ENCODE measurements at places on chromosomes 16 and 17.

- no peak for DNase-seq
Observed at GRCh38 chr16:77739559-77739892, 17.2 kb downstream of the NUDT7 start.

DNA sequence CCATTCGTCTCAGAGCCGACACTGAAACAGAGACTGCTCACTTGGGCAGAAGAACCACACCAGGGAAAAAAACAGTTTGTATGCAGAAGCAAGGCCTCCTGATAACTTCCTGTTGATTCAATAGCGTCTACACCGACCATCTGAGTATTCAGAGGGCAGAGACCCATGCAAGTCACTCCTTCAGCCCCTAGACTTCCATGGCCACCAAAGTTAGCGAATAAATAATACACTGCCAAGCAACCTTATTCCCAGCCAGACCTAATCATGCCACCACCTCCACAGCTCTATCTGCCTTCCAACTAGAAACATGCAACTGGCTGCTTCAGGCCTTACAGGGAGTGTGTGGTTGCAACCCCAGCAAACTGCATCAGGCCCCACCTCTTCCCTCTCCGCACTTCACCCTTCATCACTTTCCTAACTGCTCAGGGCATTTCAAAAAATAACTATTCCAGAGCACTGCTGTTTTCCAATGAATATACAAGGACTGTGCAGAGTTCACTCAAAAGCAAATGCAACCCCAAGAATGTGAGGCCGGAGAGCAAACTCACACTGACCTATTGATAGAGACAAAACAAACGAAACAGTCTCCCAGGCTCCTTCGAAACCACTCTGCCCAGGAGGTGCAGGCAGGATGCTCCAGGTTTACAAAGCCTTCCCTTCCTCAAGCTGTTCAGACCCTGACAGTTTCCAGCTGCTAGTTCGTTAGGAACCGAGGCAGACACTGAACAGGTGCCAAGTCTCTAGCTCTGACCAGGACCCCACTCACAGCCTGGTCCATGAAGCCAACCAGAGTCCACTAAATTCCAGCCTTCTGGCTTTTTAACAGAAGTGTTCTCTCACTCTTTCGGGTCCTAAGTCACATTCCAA is 3.6 kb downstream of the USP7 start:
- DNase-seq: no peak

DNA sequence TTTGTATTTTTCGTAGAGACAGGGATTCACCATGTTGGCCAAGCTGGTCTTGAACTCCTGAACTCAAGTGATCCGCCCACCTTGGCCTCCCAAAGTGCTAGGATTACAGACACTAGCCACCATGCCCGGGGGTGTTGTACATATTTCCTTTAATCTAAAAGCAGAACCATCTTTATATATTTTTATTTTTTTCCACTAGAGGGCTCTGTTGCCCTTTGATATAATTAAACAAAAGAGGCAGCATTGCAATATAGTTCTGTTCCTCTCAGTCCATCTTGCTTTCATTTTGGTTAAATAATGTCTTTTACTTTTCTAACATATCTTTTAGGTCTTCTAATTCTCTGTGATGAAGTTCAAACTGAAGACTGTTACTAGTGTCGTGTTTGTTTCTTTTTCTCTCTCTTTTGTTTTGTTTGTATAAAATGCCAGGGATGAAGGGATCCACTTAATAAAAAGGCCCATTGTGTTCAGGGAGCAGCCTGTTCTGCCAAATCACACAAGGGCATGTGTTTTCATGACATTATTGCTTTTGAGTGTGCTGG is 23.4 kb downstream of the WWOX start:
- DNase-seq: peak; percentile 21

- no peak for DNase-seq
Observed at GRCh38 chr17:53470626-53471025, 352.1 kb upstream of the KIF2B start.

DNA sequence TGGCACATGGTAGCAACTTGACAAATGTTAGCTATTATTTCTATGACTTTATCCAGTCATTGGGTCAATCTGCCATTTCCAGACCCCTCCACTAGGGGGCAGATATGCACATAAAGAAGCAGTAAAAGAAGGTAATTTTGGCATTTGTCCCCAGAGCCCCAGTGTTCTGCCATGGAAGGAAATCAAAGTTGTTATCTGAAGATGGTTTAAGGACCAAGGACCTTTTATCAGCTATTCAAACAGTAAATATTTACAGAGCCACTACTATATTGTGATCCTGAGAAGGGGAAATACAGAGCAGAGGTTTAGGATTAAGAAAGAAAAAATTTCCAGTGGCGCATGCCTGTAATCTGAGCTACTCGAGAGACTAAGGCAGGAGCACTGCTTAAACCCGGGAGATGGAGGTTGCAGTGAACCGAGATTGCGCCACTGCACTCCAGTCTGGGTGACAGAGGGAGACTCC is 20.0 kb downstream of the TRAF4 start:
- DNase-seq: peak; percentile 88

DNA sequence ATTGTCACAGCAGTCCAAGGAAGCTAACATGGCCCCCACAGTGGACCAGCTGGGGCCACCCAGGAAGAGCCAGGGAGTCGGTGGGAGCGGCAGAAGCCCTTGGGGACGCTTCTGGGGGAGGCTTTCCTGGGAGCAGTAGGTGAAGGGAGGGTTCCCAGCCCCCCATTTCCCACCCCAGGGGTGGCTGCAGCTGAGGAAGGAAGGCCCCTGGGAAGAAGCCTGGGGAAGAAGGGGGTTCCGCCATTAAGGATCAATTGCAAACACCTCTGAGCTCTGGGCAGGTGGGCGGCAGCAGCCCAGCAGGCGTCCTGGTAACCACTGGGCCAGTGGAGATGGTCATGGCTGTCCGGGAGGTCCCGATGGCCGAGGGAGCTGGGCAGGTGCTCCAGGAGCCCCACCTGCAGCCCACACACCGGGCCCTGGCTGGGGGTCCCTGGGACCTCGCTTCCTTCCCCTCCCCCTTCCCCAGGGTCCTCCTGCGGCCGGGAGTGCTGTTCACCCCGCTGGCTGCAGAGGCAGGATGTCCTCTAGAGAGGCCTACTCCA is 592 bp upstream of the PERCC1 start:
- no peak for DNase-seq

- DNase-seq: no peak
Observed at GRCh38 chr17:34713687-34714086, 134.3 kb downstream of the TMEM132E start.

DNA sequence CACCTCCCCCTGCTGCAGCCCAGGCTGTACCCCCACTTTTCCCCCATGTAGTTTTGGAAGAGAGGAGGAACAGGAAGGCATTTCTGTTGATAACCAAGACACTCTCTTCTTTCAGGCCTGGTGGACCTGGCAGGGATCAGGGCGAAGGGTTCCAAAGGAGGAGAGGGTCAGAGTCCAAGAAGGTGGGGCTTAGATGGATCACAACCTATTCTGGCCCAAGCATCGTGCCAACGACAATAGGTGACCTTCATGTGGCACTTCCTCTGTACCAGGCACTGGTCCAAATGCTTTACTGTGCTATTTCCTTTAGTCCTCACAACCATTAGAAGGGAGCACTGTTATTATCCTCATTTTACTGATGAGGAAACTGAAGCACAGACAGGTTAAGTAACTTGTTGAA is 84.3 kb downstream of the TMEM132E start:
- no peak for DNase-seq

GRCh38 chr16:58449768-58450167 is 50.2 kb upstream of the NDRG4 start:
- no peak for DNase-seq

GRCh38 chr17:28493460-28493859 is 12.7 kb upstream of the FOXN1 start:
- no peak for DNase-seq

DNA sequence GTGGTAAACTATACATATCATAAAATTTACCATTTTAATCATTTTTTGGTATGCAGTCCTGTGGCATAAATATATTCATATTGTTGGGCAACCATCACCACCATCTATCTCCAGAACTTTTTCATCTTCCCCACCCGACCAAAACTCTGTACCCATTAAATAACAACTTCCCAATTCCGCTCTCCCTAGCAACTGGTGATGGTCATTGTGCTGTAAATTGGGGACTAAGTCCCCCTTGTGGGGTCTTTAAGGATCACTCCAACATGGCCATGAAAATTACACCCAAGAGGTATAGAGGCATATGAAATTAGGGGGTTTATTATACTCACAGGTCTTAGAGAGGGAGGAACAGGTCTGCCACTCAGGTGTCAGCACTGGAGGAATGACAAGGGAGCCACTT is 57.4 kb upstream of the NKD1 start:
- DNase-seq: no peak

DNA sequence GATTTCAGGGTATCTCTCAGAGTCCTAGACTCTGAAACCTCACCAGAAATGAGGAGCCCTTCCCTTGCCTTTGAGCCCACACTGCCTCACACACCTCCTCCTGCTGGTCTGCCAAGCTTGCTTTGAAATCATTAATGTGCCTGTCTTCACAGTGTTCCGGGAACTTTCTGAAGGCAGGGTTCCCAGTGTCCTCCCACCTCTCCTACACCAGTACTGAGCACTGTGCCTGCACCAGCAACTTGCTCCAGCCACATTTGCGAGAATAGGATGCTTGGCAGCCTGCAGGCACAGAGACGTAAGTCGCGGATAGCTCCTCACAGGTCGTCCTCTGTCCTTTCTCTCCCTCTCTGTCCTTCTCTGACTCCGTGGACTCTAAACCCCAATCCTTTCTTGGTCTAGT is 408.4 kb upstream of the EEF2KMT start:
- DNase-seq: no peak

GRCh38 chr16:22161999-22162655 is at the start of gene SDR42E2:
Gene SDR42E2 (plus strand): TSS chr16:22162506. CDS start chr16:22165583, 3,077 bp downstream.
- peak; percentile 33 for DNase-seq

- DNase-seq: no peak
Observed at GRCh38 chr16:84031556-84031955, 11.0 kb downstream of the SLC38A8 start.

DNA sequence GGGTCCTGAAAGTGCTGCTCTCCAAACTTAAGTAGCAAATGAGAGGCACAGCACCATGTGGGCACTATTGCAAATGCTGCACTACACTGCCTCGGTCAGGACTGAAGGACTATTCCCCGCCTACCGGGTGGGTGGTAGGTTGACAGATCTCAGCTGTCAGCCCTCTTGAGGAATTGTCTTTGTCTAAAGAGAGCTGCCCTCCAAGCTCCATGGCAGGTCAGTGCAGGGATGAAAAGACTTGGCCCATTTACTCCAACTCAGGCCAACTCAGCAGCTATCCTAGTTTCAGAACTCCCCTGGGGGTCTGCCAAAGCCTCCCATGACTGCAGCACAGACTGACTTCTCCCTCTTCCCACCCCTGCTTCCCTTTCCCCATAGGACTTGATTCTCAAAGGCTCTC is 3.4 kb upstream of the PDZD9 start:
- no peak for DNase-seq

GRCh38 chr16:86530251-86531190 is 20.2 kb downstream of the FOXF1 start:
- no peak for DNase-seq

DNA sequence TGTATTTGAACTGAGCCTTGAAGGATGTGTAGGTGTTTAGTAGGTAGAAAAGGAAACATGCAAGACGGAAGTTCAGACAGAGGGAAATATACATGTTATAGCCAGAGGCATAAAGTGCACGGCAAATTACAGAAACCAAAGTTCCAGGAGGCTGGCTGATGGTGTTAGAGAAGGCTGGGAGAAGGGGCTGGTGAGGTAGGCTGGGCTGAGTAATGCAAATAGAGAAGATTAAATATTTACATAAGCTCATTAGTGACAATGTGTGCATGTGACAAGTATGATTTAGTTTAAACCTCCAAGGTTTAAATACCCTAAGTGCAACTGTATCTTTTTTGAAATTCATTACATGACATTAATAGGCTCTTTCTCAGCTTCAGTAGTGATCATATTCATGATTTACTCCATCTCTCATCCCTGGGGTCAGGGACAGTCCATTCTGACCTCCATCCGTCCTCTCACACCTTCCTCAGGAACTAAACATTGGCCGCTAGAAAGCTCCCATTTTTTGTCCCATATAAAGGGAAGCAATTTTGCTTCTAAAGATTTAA is 399.8 kb upstream of the SALL1 start:
- DNase-seq: no peak

GRCh38 chr17:70343114-70343513 is 173.8 kb downstream of the KCNJ2 start:
- no peak for DNase-seq

DNA sequence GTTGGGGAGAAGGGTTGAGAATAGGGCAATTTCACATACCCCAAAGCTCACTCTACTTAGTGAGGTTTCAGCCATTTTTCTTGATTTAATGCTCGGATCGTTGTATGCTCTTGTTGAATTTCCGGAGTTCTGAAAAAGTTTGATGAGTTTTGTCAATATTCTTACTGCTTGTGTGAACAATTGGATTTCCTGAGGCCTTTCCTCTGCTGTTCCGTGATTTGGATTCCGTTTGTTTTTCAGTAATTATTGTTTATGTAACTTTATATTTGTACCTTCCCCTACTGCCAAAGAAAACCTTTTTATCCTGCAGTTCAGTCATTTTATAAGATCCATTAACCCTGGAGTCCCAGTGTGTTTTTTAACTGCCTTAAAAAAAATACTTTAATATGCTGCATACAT is 62.9 kb downstream of the PHKB start:
- DNase-seq: no peak

Data from activated CD4-positive, alpha-beta T cell treated with anti-CD3 and anti-CD28 coated beads, Interleukin-2, amount 50 U/mL, for 48 hours (primary cell).